ENCODE measurements at places on chromosomes 11 and 22.

DNA sequence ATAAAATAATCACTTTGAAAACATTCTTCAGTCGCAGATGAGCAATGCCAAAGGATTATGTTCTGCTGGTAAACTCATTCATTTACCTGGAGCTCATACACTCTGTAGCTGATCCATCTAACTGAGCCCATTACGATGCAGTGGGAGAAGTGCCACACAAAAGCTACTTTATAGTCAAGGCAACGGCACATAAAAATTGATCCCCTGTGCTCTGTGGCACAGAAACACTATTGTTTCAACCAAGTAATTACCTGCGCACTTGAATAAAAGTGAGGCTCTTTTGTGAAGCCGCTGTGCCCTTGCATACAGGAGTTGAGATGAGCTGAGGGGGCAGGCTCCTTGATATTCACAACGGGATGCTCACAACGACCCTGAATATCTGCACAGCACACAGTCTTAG lies 7.2 kb downstream of the DKK3 start:
- no peak for DNase-seq

DNA sequence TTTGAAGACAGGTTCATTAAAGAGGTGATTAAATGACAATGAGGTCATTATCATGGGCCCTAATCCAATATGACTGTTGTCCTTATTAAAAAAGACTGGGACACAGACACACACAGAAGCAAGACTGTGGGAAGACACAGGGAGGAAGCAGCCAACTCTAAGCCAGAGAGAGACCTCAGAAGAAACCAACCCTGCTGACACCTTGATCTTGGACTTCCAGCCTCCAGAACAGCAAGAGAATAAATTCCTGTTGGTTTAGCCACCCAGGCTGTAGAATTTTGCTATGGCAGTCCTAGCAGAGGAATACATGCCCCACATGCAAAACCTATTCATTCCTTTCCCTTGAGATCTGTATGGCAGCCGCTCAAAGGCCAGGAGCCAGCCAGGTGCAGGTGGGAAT lies 35.6 kb upstream of the CACNG2 start:
- no peak for DNase-seq

DNA sequence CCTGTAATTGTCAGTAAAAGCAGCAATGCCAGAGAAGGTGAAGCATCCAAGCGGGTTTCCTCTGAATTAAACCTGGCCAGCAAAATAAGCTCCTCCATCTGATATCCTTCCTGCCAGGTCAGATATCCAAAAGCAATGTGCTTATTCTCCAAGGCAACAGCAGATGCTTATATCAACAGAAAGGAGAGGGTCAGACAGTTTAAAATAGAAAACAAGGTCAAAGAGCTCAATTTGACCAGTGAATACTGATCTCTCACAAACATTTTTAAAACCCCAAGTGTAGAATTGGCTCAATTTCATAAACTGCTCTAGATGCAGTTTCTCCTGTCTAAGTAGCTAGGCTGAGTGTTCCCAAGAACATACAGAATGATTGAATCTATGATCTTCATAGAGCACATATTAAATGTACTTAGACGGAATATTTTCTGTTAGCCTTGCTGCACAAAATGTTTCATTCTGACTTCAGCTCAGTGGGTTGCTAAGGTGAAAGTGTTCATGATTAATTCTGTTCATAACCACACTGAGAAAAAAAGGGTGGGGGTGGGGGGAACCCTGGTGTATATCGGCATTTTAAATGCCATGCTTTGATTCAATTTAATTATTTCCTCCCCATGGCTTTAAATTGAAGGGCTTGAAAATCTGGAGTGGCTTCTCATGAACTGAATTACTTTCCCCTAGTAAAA lies 174.2 kb upstream of the ARHGAP20 start:
- DNase-seq, result no peak

- DNase-seq, result no peak
Measured at GRCh38 chr22:35032571-35032970, 33.4 kb upstream of the ISX start.

DNA sequence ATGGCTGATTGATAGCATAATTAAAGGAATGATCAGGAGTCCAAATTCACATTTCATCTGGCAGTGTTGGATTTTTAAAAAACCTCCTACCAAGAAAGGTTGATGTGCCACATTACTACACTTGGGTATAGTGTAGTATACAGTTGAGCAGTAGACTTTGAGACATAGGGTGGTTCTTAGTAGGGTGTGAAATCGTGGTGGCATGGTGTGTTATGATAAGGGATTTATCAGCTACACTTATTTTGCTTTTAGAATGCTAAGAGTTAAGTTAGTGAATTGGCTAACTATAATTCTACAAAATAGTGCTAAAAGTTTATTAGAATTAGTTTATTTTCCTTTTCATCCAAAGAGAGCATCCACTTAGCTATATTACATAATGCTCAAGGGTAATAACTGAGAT lies 13.1 kb downstream of the TBCEL start:
- DNase-seq, result no peak

DNA sequence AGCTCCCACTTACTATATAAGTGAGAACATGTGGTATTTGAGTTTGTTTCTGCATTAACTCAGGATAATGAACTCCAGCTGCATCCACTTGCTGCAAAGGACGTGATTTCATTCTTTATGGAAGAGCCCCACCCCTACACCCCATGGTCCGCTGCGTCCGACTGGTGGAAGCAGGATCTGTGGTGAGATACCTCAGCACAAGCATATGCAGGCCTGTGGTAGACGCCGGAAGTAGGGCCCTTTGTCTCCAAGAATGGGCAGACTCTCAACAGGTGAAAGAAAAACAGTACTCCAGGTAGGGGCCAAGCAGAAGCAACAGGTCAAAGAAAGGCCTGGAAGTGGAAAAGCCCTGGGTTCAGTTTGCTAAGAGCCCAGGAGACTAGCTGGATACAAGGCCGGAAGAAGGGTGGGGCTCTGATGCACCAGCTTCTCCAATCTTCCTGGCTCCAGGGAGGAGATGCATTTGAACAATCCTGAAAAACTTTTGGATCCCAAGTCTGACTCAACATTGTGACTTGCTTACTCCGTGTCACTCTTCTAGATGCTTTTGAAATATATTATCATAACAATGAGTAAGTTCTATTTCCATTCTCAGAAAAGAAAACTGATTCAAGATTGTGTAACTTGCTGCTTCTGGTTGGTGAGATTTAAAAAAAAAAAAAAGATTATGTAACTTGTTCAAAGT lies 30.4 kb downstream of the NEAT1 start:
- DNase-seq, result peak; percentile 95

DNA sequence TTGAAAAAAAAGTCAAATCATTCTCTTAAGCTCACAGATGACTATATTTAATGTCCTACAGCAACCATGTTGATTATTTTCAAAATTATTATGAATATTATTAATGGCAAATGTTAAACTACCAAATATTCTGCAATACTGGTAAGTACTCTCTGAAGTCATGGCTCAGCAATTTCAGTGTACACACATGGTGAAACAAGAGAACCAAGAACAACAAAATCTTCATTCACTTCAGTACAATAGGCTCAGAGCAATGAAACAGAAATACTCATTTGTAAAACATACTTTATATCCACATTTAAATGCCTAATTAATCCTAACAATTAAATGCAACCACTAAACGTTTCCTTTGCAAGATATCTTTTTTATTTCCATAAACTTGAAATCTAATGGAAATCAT lies 347.2 kb downstream of the TTC28 start:
- DNase-seq, result no peak

DNA sequence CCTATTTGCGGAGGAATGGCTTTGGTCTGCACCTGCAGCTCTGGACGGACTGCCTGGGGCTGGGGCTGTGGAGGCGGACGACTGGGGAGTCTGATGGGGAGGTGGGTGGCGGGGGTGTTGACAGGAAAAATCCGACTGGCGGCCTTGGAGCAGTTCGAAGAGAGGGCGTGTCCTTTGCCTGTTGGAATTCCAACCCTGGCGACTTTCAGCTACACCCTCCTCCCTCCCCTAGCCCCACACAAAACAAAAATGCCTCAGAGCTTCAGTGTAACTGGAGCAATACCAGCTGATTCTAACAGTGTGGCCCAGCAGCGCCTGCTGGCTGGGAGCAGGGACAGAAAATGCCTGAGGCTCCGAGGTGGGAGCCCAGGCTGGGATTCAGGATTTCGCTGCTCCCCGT lies 85.4 kb downstream of the ATXN10 start:
- peak; percentile 69 for DNase-seq

- no peak for DNase-seq
Measured at GRCh38 chr22:31619611-31620300, 42.3 kb downstream of the PISD start.

DNA sequence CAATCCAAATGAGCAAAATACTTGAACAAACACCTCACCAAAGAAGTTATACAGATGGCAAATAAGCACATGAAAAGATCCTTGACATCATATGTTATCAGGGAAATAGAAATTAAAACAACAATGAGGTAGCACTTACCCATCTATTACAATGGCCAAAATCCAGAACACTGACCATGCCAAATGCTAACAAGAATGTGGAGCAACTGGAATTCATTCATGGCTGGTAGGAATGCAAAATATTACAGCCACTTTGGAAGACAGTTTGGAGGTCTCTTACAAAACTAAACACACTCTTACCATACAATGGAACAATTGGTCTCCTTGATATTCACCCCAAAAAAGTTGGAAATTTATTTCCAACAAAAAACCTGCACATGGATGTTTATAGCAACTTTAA lies 19.1 kb upstream of the FAM181B start:
- DNase-seq, result no peak

GRCh38 chr11:101346591-101346990 lies 217.0 kb upstream of the PGR start:
- peak; percentile 71 for DNase-seq

- no peak for DNase-seq
Measured at GRCh38 chr11:44335052-44335760, 25.3 kb upstream of the ALX4 start.

GRCh38 chr11:89182773-89183518 lies 5.3 kb downstream of the TYR start:
- DNase-seq, result peak; percentile 14

- no peak for DNase-seq
Measured at GRCh38 chr22:49685686-49686085, 142.0 kb downstream of the BRD1 start.

Measured in fibroblast of skin of scalp (primary cell).